Dermis blood vessel endothelial cell (primary cell): ENCODE measurements at places on chromosomes 4 and X.

DNA sequence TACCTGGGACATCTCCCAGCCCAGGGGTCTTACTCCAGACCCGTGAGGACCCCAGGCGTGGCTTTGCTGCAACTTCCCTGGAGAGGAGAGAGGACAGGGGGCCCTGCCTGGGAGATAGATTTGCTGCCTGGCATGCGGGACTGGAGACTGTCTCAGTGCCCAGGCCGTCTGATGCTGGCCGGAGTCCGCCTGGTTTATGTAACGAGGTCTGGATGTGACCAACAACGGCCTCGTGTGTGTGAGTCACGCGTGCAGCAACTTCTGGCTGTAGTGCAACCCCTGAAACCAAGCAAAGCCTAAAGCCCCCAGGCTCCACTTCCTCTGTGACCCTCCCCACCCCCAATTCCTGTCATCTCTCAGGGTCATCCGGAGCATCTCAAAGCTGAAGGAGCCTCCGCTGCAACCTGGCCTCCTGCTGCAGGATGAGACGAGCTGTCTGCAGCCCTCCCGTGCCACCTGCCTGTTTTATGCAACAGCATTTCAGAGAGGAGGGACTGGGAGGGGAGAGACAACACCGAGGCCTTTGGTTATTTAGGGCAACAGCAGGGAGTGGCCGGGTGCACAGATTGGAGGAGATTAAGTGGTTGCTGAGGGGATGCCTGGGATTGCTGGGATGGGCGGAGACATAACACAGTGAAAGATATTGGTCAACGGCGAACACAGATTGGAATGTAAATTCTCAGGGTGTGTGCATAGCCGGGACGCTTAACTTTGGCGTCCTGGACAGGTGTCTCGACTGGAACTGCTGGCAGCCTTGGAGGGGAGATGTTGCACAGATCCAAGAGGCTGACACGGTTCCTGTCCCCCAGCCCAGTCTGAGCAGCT, 16.0 kb downstream of the XG start:
- no peak for DNase-seq

DNA sequence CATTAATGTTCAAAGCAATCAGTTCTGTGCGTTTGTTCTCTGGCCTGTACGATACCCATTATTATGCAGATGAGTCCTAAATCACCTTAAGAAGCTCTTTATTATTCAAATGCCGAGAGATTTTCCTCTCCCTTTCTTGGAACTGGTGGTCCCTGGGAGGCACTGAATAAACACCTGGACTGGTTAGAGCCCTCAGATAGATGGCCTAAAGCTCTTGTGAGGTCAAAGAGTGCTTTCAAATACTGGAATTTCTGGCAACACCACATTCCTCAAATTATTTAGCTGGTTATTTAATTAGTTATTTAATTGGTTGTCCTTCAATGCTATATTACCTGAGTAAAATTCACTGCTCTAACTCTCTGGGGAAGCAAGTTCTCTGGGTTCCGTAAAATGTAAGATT, 3.0 kb downstream of the ARHGEF38 start:
- no peak for DNase-seq

DNA sequence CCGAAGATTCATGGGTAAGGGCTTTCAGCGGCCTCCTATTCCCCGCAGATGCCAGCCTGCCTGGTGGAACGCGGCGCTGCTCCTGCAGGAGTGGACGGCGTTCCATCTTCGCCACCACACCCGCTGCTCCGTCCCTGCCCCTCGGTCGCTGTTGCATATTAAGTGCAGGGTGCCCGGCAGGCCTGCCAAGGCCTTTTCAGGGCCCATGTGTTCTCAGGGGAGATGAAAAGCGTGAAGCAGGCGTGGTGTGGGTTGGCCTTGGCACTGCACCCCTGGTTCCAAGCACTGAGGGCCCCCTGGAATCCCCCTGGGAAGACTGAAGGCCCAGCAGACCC, 52.0 kb downstream of the SORCS2 start:
- no peak for DNase-seq

DNA sequence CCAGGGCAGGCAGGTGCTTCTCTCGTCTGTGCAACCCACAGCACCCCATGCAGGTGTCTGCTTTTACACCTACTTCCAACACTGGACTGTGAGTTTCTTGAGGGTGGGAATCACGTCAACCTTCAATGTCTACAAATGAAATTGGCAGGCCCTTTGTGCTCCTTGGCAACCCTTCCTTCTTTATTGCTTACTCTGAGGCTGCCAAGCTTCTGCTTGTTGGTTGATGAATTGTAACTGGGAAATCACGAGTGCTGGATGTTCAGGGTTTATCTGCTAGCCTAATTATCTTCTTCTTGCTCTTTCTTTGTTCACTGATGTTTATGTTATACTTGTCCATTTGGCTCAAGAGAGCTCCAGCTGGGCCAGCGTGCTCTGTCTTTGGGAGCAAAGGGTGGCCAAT, 2.5 kb upstream of the DGAT2L6 start:
- DNase-seq, result peak; percentile 38

DNA sequence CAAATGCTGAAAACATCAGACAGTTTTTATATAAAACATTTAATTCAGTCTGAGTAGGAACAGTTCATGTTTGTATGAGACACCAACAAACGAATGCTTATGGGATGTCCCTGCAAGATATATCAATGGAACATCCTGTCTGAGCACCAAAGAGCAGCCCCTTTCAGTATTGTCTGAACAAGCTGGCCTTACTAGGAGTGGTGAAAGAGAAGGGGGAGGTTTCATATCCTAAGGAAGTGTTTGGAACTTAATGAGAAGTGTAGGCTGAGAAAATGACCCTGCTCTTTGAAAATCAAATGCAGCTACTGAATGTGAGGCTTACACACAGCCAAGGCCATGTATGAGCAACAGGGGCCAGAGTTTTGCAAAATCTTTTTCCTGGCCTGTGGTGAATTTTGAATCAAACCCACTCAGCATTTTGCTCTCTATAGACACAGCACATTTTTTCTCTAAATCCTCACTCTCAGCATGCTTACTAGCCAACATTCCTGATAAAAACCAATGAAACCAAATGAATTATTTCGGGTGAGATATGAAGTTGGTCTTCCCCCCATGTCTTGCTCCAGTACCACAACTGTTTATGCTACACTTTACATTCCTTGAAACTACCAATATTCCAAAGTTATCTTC, 119.4 kb downstream of the LUZP4 start:
- peak; percentile 5 for DNase-seq

- no peak for DNase-seq
Measured at GRCh38 chrX:57119416-57119815, 1.9 kb downstream of the SPIN2B start.

GRCh38 chr4:77959566-77960338, 97.1 kb downstream of the MRPL1 start:
- DNase-seq, result peak; percentile 78
